ENCODE measurements at places on chromosomes 7 and 10.

DNA sequence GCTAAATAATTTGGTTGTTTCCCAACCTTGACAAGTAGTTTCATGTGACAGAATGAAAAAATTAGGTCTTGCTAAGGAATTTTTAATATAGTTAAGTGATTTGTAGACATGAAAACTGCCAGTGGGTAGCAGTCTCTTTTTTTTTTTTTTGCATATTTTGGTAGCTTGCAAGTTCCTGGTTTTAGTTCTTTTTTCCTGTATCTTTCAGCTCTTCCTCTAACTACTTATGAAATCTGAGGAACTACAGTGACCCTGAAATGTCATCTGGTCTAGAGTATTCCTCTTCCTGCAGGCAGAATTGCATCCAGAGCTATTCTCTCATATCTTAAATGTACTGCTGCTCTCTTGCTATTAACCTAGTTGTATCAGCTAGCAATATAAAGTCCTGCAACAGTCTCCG lies 160.4 kb downstream of the HDAC9 start:
- DNase-seq = no peak

- DNase-seq = peak; percentile 74
Observed at GRCh38 chr7:91929463-91929862, 11.2 kb upstream of the AKAP9 start.

GRCh38 chr7:37698782-37699181 lies 15.2 kb downstream of the GPR141 start:
- no peak for DNase-seq

DNA sequence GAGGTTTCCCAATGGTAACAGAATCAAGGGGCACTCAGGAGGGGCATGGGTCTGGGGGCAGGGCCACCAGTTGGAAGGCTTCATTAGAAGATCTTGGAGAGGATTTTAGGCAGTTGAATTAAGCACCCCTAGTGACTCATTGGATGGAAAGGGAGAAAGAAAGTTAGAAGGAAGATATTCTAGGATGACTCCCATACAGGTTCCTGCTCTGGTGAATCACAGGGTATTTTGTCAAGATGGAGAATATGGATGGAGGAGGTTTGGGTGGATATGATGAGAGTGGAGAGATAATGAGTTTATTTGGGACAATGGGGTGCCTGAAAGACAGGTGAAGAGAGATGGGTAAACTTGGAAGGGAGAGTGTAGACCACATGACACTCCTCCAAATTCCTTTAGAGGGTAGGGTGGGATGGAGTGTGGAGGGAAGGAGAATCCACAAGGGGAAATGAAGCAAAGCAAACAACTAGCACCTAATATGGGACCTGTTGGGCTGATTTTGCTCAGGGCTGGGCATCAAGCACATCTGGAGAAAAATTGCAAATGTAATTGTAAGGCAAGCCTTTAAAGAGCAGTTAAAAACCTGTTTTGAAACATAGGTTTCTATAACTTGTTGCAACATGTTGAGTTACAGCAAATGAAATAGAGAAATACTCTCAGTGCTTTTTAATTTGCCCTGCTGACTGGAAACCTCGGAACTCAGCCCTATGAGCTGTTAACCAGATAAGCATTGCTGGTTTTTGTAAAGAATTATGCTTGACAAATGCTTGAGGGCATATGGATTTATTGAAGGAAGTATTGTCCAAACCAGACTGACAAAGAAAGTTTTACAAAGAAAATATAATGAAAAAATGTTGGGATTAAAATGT lies 2.9 kb upstream of the ENTPD7 start:
- DNase-seq = peak; percentile 93

DNA sequence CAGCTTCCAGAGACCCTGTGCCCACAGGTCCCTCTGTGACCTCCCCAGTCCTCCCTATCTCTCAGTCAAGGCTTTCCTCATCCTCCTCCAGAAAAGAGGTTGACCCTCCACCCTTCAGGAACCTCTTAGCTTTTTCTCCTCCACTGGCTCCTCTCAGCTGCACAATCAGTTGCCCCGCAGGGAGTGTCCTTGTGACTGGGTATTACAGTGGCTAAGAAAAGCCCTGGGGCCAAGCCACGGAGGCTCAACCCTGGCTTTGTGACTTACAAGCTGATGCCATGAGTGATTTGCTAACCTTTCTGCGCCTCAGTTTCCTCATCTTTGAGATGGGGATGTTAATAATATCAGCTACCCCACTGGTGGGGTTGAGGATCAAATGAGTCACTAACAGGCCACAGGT lies 66.4 kb upstream of the ZMIZ1 start:
- DNase-seq = no peak

DNA sequence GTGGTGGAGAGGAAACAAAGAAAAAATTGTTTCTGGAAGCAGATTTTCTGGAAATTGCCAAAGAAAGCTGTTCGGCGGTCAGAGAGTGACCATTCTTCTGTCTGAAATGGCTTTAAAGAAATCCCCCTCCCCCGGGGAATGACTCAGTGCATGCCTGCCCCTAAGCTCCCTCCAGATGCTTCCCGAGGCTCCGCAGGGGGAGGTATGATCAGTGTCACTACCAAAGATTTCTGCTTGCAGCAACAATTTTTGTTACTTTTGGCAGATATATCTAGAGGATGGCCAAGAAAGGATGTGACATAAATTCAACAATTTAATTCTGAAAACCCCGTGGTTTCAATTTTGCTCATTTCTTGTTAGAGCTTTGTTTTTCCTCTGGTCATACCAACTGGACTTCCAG lies 163.9 kb downstream of the JCAD start:
- peak; percentile 26 for DNase-seq

GRCh38 chr7:77409739-77410547 lies 6.2 kb downstream of the GSAP start:
- peak; percentile 97 for DNase-seq

GRCh38 chr10:87734987-87735827 lies 75.5 kb downstream of the PAPSS2 start:
- DNase-seq = peak; percentile 37

GRCh38 chr10:123649676-123650075 lies 16.5 kb upstream of the GPR26 start:
- DNase-seq = no peak

DNA sequence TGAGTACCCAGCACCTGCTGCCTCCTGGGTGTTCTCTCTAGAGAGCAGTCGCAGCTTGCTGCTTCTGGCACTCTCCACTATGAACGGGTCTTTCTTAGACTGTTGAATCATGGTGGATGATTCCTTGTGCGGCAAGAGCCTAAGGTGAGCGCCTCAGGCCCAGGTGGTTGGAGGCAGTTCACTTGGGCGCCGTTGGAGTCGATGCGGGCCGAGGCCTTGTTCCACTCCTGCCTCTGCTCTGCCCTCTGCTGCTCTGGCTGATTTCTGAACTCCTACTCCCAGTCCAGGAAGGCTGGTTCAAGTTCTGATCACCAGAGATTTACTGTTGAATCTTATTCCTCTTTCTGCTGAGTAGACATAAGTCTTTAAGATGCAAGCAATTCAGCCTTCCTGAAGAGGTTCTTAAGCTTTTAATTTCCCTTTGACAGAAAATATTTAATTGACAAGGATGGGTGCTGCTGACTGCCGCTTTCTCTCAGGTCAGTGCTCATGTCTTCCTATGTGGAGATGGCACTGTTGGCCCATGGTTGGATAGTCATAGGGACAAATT lies 10.4 kb downstream of the YKT6 start:
- DNase-seq = no peak

- no peak for DNase-seq
Observed at GRCh38 chr10:93065675-93066543, 5.3 kb downstream of the CYP26C1 start.

All from epithelial cell of esophagus (primary cell).